Thyroid gland (tissue), 4 donors: ENCODE measurements at places on chromosomes 2 and 18. TPM values are rescaled to one million over a fixed set of nuclear protein-coding genes. Genes with fewer than 3 reads are reported as not detected.

SULT1C2 gene
- 18.8 TPM for total RNA-seq

OBSL1 gene
- total RNA-seq = 200 TPM

RIT2 gene
- not detected for total RNA-seq

GRCh38 chr2:200179151-200179550 is 127.3 kb upstream of the SPATS2L start:
- no peaks in the 10 kb centered on the region for H3K4me1 ChIP-seq
- no peaks in the 10 kb centered on the region for H3K27me3 ChIP-seq
- no peak for DNase-seq
- H3K4me3 ChIP-seq = no peak overlapping the region
- H3K36me3 ChIP-seq = no peaks in the 10 kb centered on the region

- H3K36me3 ChIP-seq = no peaks in the 10 kb centered on the region
- H3K27me3 ChIP-seq = no peaks in the 10 kb centered on the region
- no peak overlapping the region for H3K27ac ChIP-seq
- H3K4me3 ChIP-seq = no peak overlapping the region
- DNase-seq = no peak
Observed at GRCh38 chr2:23375448-23375847, 9.5 kb upstream of the KLHL29 start.

DNA sequence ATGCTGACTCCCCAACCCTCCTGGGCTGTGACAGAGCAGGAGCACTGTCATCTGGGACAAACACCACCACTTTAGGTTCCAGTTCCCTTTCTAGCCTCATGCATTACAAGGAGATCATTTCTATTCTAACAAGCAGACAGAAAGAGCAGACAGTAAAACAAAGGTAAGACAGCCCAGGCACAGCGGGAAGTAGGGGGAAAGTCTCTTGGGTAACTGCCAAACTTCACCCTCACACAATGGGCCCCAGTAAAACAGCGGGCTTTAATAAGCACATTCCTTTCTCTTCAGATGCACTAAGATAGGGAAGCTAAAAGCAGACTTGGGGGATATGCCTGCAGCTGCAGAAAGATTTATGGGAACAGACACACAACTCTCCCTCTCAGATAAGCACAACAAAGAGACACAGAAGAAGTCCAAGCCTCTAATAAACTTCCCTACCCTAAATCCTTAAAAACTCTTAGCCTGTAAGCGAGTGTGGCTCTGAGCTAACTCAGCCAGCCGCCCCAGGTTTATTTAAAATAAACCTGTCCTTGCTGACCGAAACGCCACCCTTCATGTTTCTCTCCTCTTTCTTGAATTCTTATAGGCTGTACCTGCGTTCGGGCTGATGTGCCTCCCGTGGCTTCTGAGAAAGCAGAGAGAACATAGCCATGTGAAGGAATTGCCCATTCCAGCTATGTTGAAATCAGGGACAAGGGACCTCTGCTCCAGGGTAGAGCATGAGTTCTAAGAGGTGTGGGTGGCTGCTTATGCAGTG is 726.8 kb upstream of the DDX18 start:
- H3K4me3 ChIP-seq = no peak overlapping the region
- no peaks in the 10 kb centered on the region for H3K4me1 ChIP-seq
- no peaks in the 10 kb centered on the region for H3K27me3 ChIP-seq
- H3K36me3 ChIP-seq = no peaks in the 10 kb centered on the region

DNA sequence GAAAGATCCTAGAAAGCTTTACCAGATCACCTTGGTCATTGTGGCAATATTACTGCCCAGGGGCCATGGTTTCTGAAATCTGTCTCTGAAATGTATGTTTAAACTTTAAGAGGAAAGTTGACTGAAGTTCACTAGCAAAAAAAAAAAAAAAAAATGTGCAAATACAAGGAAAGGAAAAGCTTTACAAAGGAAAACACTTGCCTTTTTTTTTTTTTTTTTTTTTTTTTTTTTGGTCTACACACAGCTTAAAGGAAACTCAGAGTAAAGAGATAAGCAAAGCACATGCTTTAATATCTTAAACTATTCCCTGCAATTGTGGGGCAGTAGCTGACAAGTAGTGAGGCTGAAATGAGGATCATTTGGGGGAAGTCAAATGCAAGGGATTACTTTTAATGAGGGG is 174.2 kb upstream of the EPAS1 start:
- H3K27ac ChIP-seq = no peak overlapping the region
- H3K36me3 ChIP-seq = no peaks in the 10 kb centered on the region
- H3K4me3 ChIP-seq = no peak overlapping the region
- peaks cover 27% of the 10 kb centered on the region for H3K4me1 ChIP-seq
- DNase-seq = no peak
- H3K27me3 ChIP-seq = no peaks in the 10 kb centered on the region

GRCh38 chr2:99984799-99985515 is 157.4 kb downstream of the AFF3 start:
- H3K4me1 ChIP-seq = no peaks in the 10 kb centered on the region
- no peaks in the 10 kb centered on the region for H3K27me3 ChIP-seq
- no peaks in the 10 kb centered on the region for H3K36me3 ChIP-seq
- DNase-seq = no peak
- H3K4me3 ChIP-seq = no peak overlapping the region

DNA sequence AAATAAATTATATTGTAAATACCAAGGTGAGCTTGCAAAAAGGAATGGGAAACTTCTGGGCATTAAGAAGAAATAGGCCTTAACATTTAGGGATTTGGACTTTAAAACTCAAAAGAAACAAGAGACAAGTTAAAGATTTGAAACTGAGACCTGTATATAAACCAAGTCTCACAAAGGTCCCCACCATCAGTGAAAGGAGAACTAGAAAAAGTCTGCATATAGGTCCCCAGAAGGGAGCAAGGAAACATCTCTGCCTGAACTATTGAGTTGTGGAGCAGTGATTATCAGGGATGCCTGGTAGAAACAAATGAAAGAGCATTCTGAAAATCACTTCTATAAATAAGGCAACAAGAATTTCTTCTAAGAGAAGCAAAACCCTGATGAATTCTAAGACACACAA is 30.5 kb upstream of the ITGAV start:
- no peaks in the 10 kb centered on the region for H3K27me3 ChIP-seq
- H3K36me3 ChIP-seq = no peaks in the 10 kb centered on the region
- H3K4me3 ChIP-seq = no peak overlapping the region
- no peak overlapping the region for H3K27ac ChIP-seq
- DNase-seq = no peak
- H3K4me1 ChIP-seq = peaks cover 4% of the 10 kb centered on the region

DNA sequence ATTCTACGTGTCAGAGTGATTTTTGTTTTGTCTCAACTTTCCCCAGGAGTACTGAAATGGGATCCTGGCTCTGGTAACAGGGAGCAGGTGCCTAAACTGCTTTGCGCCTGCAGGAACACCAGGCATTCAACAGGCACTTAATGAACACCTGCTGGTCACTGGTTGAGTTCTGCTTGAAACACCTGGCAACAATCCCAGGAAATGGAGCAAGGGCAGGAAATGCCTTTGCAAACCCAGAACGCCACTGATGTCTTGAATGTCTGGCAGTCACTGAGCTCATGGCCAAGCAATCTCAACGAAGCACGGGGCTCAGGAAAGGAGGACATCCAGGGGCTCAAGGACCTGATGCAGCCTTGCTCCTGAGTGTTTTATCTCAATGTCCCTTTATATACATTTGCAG is 360.0 kb upstream of the RAB6C start:
- H3K27ac ChIP-seq = no peak overlapping the region
- no peaks in the 10 kb centered on the region for H3K27me3 ChIP-seq
- H3K4me1 ChIP-seq = no peaks in the 10 kb centered on the region
- no peak overlapping the region for H3K4me3 ChIP-seq
- no peaks in the 10 kb centered on the region for H3K36me3 ChIP-seq

- H3K36me3 ChIP-seq = no peaks in the 10 kb centered on the region
- no peaks in the 10 kb centered on the region for H3K27me3 ChIP-seq
- no peak overlapping the region for H3K4me3 ChIP-seq
- peaks cover 52% of the 10 kb centered on the region for H3K4me1 ChIP-seq
Observed at GRCh38 chr2:240583774-240584173, 2.8 kb upstream of the CAPN10 start.

GRCh38 chr18:42341423-42341822 is 386.4 kb downstream of the PIK3C3 start:
- H3K27me3 ChIP-seq = no peaks in the 10 kb centered on the region
- no peak overlapping the region for H3K27ac ChIP-seq
- no peaks in the 10 kb centered on the region for H3K36me3 ChIP-seq
- DNase-seq = no peak
- H3K4me1 ChIP-seq = no peaks in the 10 kb centered on the region

DNA sequence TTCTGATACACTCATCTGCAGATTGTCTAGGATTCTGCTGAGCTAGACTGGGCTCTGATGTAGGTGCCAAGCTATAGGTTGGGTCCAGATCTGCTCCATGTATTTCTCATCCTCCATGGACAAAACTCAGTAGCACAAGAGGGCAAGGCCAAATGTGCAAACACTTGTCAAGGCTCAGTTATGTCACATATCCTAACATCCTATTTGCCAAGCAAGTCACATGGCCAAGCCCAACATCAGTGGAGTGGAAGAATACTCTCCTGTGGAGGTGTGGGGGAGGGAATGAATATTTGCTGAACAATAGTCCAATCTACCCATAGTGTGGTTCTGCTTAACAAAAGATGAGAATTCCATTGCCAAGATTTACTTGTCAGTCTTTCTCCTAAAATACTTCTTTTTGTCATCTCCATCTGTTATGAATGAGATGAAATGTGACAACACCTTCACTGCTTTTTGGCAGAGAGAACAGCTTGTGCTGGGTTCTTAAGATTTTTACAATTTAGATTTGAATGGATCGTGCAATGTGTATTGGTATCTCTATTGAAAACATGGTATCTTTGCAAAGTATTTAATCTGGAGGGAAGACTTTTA is 89.9 kb downstream of the OXER1 start:
- no peak overlapping the region for H3K27ac ChIP-seq
- H3K4me3 ChIP-seq = no peak overlapping the region
- no peaks in the 10 kb centered on the region for H3K27me3 ChIP-seq
- H3K36me3 ChIP-seq = no peaks in the 10 kb centered on the region
- DNase-seq = no peak
